ENCODE measurements at places on chromosomes 6 and 20.

GRCh38 chr6:73774311-73774774 lies 78.3 kb downstream of the CD109 start:
- no peak for DNase-seq

DNA sequence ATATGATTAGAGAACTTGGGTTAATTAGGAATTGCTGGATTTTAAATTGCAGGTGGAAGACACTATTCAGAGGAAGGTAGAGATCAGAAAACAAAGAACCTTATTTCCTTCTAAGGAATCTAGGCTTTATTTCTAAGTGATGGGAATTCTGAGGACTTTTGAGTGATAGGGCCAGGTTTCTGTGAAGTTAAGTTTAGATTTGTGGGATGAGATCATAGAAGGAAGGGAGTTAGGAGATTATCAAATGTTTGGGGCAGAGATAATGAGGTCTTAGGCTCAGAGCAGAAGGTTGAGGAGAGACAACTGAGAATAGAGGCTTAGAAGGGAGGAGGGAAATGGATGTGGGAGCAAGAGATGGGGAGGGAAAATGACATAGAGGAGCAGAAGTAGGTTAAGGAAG lies 109.7 kb upstream of the MMS22L start:
- DNase-seq = no peak

GRCh38 chr6:110882824-110883554 lies 8.4 kb downstream of the AMD1 start:
- no peak for DNase-seq

GRCh38 chr6:139295901-139296300 lies 4.1 kb upstream of the TXLNB start:
- DNase-seq = no peak

GRCh38 chr6:11681770-11682169 lies 96.8 kb downstream of the ADTRP start:
- no peak for DNase-seq

- DNase-seq = no peak
Observed at GRCh38 chr6:7727946-7728854, 2.3 kb downstream of the BMP6 start.

DNA sequence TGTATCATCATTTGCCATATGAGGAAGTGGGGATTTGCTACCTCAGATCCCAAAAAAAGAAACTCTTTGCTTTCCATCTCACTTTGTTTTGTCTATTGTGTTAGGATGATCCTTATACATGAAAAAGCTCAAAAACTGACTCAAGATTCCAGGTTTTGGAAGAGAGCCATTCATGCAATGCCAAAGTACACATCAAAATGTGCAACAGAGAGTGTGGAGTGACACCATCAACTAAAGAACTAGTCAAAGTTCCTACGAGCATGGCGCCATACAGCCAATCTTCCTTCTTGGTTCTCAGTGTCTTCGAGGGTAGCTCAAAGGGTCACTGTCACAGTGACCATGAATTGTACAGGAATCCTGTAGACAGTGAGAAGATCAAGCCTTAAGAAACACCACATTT lies 255.8 kb upstream of the SASH1 start:
- no peak for DNase-seq

GRCh38 chr6:116553451-116553850 lies at the start of gene CALHM4:
Gene CALHM4 (plus strand): TSS chr6:116553751. CDS start chr6:116553794, 43 bp downstream.
- DNase-seq = no peak

DNA sequence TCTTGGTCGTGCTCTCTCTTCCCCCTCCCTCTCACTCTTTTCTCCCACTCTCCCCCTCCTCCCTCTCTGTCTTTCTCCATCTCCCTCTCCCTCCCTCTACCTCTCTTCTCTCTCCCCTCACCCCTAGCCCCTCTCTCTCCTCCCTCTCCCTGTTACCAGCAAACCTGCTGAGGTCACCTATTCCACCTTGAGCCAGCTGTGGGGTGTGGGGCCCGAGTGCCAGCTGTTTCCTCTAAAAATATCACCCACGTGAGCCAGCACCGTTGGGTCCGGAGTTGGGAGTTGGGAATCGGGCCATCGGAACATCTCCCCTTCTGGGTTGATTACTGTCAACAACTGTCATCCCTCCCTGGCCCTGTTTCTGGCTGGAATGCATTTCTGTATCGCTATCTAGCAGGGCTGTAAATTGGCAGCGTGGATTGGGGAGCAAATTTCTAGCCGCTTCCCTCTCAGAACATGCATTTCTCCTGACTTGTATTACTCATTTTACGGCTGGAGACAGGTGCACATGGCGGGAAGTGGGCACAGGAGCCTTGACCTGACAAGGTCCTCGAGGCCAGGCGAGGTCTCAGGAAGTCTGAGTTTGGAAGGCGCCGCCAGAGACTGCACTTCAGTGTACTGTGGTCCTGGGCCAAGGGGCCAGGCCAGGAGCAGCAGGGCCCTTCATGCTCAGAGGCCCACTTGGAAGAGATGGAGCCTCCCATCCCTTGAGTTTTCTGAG lies 165.3 kb downstream of the CDH4 start:
- DNase-seq = no peak

GRCh38 chr6:140636908-140637402 lies 1262.5 kb upstream of the CITED2 start:
- DNase-seq = no peak

DNA sequence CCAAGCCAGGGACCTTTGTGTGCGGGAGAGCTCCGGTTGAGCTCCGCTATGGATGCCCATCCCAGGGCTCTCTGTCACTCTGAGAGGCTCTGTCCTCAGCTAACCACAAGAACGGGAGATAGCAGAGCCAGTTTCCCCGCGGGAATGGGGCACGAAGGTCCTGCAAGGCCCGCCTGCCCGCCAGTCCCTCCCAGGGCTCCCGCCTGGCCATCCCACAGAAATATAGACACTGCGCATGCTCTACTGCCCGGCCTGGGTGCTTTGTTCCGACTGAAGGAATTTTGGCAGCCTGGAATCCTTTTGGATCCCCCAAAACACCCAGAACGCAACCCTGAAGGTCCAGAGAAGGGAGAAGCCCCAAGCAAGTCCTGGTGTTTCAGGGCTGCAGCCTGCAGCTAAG lies 8.6 kb upstream of the DEFB110 start:
- no peak for DNase-seq
